ENCODE measurements at places on chromosomes 13 and 19.

DNA sequence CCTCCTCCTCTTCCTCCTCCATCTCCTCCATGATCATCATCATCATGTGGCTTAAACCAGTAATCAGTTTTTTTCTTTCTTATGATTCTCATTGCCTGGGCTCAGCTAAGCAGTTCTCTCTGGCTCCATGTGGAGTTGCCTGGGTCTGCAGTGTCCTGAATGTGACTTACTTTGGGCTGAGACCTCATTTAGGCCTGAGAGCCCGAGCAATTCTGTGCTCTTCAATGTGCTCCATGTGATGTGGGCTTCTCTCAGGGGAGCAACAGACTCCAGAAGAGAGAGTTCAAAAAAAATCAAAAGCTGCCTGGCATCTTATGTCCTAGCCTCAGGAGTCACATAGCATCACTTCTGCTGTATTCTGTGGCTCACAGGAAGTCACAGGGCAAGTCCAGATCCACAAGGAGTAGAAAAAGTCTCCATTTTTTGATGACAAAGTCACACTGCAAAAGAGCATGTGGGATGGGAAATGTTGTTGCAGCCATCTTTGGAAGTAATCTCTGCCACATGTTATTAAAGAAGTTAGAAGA, 128.7 kb downstream of the MAB21L1 start:
- no peak for DNase-seq

DNA sequence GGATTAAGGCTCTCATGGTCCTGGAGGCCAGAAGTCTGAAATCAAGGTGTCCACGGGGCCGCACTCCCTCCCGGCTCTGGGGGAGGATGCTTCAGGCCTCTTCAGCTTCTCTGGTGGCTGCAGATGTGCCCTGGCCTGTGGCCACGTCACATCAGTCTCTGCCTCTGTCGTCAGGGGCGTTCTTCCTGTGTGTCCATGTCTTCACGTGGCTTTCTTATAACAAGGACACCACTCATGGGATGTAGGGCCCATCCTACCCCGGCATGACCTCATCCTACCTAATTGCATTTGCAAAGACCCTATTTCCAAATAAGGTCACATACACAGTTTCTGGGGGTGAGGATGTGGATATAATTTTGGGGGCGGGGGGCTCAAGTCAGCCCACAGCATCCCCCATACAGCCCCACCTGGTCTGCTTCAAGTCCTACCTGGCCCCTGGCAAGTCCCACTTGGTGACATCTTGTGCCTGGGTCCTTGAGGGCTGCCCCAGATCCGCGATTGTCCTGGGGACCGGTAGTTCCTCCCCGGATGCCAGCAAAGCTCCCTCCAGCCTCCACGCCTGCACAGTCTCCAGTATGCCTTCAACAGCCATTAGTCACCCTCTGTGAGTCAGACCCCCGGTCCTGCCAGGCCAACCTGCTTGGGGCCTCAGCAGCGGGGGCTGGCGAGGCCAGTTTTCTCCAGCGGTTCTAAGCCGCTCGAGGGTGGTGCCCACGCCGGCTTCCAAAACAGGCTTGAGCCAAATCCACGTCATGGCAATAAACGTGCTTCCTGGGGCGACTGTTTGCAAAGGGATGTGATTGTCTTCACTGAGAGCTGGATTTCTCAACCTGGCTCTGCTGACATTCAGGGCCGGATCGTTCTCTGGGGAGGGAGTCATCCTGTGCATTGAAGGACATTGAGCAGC, 32.2 kb downstream of the MYO9B start:
- peak; percentile 87 for DNase-seq

DNA sequence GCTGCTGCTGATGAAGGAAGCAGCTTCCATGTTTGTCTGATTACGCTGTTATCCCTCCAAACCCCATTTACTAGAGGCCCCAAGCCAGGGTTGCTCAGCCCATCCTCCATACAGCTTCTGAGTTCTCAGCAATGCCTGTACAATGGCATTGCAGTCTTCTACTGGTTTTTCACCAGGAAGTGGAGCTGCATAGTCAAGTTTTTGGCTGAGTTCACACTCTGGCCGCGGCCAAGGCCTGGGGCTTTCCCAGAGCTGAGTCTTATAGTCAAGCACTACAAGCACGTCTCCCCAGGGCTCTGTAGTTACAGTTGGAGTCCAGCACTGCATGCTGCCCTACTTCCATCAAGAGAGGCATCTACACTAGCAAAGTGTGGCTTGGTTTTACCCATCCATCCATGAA, 182.5 kb downstream of the POU4F1 start:
- no peak for DNase-seq

- DNase-seq: peak; percentile 84
Measured at GRCh38 chr13:106182404-106182803, 353.1 kb downstream of the EFNB2 start.

DNA sequence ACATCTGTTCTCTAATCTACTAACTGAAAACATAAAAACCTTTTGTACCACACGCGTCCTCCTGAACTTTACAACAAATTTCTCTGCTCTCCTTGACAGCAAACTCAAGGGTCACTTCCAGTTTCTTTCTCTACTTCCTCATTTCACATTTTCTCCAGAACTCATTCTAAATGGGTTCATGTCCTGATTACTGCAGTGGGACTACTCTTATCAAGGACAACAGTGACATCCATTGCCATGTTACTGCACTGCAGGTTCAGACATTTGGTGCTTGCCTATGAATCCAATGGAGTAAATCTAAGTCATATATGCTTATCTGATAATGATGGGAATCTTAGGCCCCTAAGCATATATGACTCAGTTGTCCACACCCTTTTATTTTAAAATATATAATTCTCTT, 35.3 kb downstream of the FPR3 start:
- DNase-seq: no peak

DNA sequence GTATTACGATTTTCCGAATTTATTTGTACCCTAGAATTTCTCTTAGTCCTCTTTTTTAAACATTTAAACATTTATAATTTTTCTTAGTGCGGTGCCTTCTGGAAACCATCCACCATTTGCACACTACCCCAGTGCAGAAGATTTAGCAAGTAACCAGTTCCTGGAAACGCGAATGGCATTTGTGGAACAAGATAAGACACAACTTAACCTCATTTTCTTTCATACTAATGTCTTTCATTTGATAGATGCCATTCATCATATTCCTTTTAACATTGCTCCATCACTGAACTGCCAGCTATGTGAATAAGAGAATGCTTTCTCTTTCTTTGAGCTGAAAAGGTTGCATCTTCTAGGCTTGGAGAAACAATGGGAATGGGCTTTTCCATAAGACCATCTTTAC, 6.8 kb downstream of the FRY start:
- no peak for DNase-seq

DNA sequence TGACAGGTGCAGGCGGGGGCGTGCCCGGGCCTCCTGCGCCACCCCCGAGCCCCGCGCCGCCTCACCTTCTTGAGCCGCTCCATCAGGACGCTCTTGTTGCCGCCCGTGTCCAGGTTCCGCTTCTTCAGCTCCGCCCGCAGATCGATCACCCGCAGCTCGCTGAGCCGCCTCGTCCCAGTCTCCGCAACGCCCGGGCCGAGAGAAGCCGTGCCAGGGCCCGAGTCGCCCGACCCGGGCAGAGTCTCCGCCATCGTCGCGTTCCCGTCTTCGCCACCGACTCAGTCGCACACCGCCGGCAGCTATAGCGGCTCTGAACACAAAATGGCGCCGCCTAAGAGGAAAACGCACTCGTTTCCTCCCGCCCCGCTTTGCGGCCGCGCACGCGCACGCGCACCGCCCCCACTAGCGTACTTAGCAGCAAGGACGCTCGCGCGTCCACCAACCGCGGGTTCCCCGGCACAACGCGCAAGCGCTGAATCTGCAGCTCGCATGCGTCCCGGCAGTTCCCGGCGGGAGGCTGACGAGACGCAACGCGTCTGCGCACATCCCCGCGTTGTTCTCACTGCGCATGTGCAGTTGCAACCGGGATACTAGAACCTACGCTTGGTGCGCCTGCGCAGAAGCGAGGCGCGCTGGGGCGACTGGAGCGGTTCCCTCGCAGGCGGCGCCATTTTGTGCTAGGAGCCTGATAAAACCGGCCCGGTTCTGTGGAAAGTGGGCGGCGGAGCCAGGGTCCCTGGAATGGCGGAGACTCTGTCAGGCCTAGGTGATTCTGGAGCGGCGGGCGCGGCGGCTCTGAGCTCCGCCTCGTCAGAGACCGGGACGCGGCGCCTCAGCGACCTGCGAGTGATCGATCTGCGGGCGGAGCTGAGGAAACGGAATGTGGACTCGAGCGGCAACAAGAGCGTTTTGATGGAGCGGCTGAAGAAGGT, at the start of the genes SAFB and SAFB2:
SAFB (plus strand) TSS at position 619 of the 932 bp plus-strand sequence; CDS start at position 742, 123 bp downstream.
SAFB2 (minus strand) TSS at position 312 of the 932 bp plus-strand sequence; CDS start at position 251, 61 bp downstream.
- DNase-seq: peak; percentile 99

GRCh38 chr19:29201855-29202254, 11.1 kb downstream of the UQCRFS1 start:
- DNase-seq: no peak

DNA sequence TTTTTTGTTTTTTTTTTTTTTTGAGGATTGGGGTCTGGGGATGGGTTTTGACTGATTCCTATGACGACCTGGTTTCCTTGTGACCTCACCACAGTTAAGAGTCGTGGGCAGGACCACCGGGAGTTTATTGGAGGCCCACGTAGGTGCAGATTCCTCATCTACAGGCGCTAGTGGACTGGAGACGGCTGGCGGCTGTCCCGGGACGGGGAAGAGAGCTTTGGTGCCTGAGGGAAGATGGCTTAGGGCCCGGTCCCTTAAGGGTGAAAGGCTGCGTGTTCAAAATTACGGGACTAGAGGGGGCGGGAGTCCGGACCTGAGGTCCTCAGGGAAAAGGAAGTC, 682 bp upstream of the TEAD2 start:
- DNase-seq: no peak

- DNase-seq: no peak
Measured at GRCh38 chr13:33015791-33016323, 366 bp upstream of the KL start.

- no peak for DNase-seq
Measured at GRCh38 chr13:40375489-40376171, 290.8 kb downstream of the FOXO1 start.

DNA sequence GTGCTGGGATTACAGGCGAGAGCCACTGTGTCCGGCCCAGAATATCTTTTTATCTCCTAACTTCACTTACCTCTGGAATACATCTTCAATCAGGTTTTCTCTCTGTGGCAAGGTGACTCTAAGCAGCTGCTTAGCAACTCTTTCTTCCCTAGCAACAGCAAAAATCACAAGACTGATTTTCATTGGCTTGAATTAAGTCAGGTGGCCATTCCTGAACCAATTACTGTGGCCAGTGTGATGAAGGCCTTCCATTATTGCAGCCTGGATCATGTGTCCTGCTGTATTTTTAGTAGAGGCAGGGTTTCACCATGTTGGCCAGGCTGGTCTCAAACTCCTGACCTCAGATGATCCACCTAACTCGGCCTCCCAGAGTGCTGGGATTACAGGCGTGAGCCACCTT, 9.0 kb upstream of the LTBP4 start:
- no peak for DNase-seq

GRCh38 chr13:113383089-113383488, 19.2 kb upstream of the GRTP1 start:
- no peak for DNase-seq

GRCh38 chr19:29495901-29496441, 29.8 kb upstream of the VSTM2B start:
- DNase-seq: no peak

DNA sequence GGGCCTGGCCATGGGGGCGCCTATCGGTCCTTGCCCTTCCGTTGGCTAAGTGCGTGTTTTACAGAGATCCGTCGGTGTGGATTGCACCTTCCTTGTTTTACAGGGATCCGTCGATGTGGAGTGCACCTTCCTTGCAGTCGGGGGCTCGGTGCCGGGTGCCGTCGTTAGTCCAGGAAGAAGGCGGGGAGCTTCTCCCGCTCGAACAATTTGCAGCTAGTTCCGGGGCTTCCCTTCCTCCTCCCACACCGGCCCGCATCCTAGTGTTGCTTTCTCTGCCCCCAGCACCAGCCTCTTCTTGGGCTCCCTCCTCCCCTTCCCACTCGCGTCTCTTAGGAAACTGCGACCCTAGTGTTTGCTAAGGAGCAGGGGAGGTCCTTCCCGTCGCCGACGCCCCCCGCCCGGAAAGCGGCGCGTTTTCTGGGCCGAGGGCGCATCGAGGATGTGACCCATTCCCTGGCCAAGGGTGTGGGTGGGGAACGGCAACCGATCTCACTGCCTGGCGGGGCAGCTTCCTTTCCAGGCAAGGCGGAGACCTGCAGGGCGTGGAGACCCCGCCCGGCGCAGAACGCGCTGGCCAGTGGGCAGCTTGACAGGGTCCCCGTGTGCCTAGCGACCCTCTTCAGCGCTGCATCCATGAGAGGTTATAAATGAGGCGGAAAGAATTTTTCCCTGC, 75.7 kb upstream of the ZNF91 start:
- DNase-seq: no peak

DNA sequence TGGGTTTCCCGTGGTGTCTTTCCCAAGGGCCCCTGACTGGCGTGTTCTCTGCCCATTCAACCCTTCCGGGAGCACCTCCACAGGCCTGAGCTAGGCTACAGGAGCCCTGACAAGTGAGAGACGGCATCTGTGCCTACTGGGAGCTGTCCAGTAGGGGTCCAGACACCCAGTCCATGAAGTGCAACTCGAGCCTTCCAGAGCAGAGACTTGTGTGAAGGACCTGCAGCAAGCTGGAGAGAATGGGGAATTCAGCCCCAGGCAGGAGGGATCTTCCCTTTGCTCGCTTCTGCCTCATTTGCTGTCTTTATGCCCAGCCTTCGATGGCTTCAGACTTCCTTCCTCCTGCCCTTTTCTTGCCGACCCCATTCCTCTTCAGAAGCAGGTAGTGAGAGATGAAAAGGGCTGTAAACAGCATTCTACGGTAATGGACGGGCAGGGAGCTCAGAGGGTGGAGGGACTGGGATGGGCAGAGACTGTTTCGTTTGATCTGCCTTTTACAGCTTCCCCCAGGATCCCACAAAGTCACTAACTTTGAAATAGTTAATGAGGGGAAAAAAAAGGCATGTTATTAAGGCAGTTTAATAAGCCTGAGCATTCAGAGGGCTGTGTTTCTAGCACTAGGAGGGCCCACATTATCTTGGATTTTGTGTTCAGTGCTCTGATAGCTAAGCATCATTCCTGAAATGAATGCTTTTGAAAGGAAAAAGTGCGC, 327.6 kb downstream of the FGF9 start:
- no peak for DNase-seq

- DNase-seq: peak; percentile 80
Measured at GRCh38 chr19:21505459-21506451, at the start of gene ZNF429. Gene ZNF429, plus strand, starts transcription at chr19:21505602. Its CDS starts 170 bp downstream, at chr19:21505772.

GRCh38 chr19:44684892-44685863, 13.8 kb upstream of the CEACAM16 start:
- DNase-seq: peak; percentile 73

DNA sequence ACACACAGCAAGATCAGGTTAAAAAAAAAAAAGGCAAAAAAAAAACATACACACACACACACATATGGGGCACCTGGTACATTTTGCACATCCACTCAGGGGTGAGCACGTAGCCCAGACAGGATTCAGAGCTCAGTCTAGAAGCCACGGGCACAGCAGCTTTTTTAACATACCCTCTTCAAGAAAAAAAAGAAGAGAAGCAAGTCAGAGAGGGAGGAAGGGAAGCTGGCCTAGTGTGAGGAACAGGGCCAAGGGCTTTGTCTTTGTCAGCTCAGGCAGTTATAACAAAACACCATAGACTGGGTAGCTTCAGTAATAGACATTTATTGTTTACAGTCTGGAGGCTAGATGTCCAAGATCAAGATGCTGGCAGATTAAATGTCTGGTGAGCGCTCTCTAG, 2.3 kb upstream of the TPM4 start:
- DNase-seq: no peak

GRCh38 chr19:18415178-18415867, 3.9 kb upstream of the SSBP4 start:
- peak; percentile 54 for DNase-seq
